ENCODE measurements at places on chromosomes 13 and 19.

DNA sequence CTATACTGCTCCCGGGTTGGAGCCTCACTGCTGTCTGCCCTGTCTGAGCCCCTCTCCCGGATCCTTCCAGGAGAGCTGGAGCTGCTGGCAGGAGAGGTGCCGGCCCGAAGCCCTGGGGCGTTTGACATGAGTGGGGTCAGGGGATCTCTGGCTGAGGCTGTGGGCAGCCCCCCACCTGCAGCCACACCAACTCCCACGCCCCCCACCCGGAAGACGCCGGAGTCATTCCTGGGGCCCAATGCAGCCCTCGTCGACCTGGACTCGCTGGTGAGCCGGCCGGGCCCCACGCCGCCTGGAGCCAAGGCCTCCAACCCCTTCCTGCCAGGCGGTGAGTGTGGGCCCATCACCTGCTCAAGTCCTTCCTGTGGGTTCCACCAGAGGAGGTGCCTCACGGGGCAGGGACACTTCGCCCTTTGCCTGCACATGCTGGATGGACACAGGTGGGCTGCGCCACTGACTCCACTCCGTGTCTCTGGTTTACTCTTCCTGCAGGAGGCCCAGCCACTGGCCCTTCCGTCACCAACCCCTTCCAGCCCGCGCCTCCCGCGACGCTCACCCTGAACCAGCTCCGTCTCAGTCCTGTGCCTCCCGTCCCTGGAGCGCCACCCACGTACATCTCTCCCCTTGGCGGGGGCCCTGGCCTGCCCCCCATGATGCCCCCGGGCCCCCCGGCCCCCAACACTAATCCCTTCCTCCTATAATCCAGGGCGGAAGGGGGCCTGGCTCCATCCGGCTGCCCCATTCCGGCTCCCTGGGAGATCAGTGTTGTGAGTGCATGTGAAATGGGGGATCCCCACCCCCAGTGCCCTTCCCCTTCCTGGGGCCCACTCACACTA, 19.8 kb downstream of the EPN1 start:
- DNase-seq, result no peak

DNA sequence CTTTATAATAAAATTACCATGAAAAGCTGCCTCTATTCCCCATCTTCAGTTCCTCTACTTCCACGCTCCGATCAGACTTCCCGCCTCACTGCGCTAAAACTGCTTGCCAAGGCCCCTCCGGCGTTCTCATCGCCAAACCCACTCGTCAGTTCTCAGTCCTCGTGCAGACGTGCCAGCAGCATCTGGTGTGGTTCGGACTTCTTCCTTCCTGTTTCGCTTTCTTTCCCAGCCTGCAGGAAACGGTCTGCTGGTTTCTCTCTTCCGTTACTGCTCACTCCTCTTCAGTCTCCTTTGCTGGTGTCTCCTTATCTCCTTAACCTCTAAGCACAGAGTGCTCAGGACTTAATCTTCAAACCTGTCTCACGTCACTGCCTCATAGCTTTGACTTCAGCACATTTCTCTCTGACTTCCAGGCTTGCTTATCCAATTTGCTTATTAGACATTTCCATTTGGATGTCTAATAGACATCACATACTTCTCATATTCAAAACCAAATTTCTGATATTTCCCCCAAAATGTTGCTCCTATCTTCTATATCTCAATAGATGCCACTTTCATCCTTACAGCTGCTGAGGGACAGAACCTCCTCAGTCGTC, 40.3 kb downstream of the RCBTB2 start:
- peak; percentile 48 for DNase-seq

DNA sequence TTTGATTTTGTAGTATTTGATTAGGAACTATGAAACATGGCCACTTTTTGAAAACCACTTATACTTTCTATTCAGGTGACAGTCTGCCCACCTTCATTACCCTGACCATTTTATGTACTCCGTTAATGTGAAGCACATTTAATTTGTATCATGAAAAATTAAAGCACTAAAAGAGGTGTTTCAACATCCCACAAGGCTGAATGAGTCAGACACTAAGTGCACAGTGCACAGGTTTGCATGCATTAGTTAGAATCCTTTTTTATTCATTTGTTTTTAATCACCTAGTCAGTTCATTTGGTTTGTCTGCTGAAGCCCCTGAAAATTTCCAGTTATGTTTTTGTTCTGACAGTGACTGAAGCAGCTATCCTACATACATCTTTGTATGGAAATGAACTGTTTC, 271.0 kb downstream of the SLITRK5 start:
- DNase-seq, result no peak

DNA sequence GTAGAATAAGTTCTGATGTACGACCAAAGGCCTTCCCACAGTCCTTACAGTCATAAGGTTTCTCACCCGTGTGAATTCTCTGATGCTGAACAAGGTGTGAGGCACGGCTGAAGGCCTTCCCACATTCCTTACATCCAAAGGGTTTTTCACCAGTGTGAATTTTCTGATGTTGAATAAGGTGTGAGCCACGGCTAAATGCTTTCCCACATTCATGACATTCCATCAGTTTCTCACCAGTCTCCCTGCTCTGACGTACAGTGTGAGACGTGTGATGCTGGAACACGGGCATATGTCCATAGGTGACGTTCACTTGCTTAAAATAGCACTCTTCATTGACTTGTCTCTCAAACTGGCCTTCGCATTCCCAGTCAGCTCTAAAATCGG, 31.0 kb upstream of the COX7A1 start:
- no peak for DNase-seq

DNA sequence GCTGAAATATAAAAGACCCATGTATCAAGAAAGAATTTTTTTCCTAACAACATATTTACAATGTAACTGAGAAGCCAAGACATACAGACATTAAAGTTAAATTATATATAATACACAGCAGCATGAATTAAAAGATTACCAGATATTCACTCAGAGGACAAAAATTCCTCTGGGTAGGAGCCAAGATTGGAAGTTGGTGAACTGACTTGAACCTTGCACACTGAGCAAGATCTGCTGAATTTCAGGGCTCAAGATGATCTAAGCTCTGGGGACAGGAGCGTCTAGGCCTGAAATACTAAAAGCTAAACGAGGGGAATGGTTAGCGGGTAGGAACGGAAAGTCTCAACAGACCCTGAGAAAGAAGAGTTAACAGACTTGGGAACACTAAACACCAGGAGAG, 8.5 kb downstream of the FOXO1 start:
- no peak for DNase-seq

GRCh38 chr13:97407540-97407939, 26.4 kb upstream of the RAP2A start:
- no peak for DNase-seq

GRCh38 chr13:50585674-50586413, 257.6 kb downstream of the DLEU7 start:
- DNase-seq, result no peak

GRCh38 chr19:56069642-56070041, 51.5 kb downstream of the ZNF787 start:
- DNase-seq, result no peak

DNA sequence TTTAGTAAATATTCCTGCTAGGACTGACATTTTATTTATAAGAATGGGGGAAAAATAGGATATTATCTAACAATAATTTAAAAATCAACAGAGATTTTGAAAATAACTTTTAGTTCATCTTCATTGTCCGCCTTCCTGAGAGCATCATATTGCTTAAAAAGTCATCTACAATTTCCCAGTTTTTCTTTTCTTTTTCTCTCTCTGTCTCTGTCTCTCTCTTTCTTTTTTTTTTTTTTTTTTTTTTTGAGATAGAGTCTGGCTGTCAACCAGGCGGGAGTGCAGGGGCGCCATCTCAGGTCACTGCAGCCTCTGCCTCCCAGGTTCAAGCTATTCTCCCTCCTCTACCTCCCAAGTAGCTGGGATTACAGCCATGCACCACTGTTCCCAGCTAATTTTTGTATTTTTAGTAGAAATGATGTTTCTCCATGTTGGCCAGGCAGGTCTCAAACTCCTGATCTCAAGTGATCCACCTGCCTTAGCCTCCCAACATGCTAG, 276.3 kb downstream of the DACH1 start:
- no peak for DNase-seq

- no peak for DNase-seq
Measured at GRCh38 chr19:28401739-28402424, 811.1 kb downstream of the UQCRFS1 start.

DNA sequence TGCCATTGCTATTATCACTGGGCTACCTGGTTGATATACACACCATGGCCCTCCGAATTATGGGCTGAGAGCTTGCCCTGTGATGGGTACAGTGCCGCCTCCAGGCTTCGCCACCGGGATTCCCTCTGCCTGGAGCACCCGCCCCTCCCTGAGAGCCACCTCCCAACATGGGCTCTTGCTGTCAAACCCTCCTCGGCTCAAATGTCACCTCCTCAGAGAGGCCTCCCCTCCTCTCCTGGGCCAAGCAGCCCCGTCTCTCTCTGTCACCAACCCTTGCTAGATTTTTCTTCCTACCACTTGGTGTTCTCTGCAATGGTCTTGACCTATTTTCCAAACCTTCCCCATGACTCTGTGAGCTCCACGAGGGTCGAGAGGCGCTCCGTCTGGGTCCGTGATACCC, 12.2 kb upstream of the TLE2 start:
- no peak for DNase-seq

GRCh38 chr19:42794765-42795164, 29.3 kb upstream of the PSG8 start:
- DNase-seq, result no peak

DNA sequence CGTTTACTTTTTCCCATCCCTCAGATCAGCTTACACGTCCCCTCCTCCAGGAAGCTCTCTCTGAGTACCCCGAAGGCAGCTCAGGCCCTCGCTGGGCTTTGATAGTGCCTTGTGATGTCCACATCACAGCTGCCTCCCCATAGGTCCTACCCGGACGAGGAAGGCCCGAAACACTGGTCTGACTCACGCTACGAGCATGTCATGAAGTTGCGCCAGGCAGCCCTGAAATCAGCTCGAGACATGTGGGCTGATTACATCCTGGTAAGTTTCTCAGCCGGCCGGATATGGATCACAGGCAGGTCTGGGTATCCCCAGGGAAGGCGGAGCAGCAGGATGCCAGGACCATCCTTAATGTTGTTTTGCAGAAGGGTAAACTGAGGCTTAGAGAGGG, 4.8 kb downstream of the COLGALT1 start:
- DNase-seq, result no peak

GRCh38 chr13:26589226-26589625, 31.7 kb downstream of the WASF3 start:
- DNase-seq, result no peak

- DNase-seq, result peak; percentile 84
Measured at GRCh38 chr19:47230054-47230920, 712 bp downstream of the BBC3 start.

DNA sequence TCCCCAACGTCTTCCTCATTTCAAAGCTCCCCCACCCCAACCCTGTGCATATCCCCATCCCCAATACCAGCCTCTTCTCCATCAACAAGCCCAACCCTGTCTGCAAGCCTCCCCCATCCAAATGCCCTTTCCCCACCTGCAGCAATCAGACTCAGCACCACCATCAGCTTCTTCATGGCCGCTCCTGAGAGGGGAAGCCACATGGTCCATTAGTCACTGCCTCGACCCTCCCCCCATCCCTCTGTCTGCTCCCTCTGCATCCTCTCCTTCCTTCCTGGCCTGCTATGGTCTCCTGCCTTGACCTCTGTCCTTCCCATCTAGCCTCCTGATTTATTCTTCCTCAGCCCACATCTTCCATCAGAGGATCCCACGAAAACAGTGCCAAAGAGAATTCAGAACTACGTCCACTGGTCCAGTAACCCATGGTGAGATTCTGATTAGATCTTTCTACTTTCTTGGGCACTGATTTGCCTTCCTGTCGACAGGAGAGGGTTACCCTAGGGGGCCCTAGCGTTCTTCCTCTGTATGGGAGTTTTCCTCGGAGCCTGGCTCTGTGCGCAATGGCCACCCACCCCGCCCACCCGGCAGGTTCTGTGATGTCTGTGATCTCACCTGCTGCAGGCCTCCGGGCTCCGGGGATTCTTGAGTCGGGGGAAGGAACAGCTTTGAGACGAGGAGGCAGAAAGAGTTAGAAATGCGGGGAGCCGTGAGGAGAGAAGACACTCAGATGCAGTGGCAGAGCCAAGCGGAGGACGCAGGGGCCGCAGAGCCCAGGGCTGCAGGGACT, 1.3 kb downstream of the KLK6 start:
- no peak for DNase-seq

DNA sequence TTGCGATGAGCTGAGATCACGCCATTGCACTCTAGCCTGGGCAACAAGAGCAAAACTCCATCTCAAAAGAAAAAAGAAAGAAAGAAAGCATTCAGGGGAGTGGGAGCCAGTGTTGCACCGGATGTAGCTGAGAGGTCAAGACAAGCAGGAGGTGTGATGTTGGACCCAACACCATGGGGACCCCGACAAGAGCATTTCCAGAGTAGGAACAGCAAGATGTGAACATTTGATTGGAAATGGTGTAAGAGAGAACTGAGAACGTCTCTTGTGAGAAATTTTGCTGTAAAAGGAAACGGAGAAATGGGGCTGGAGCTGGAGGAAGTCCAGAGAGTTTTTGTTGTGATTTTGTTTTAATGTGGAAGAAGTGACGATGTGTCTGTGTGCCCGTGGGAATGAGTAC, 15.8 kb upstream of the DPF1 start:
- DNase-seq, result no peak

GRCh38 chr13:36986462-36987240, 12.5 kb downstream of the ALG5 start:
- no peak for DNase-seq

DNA sequence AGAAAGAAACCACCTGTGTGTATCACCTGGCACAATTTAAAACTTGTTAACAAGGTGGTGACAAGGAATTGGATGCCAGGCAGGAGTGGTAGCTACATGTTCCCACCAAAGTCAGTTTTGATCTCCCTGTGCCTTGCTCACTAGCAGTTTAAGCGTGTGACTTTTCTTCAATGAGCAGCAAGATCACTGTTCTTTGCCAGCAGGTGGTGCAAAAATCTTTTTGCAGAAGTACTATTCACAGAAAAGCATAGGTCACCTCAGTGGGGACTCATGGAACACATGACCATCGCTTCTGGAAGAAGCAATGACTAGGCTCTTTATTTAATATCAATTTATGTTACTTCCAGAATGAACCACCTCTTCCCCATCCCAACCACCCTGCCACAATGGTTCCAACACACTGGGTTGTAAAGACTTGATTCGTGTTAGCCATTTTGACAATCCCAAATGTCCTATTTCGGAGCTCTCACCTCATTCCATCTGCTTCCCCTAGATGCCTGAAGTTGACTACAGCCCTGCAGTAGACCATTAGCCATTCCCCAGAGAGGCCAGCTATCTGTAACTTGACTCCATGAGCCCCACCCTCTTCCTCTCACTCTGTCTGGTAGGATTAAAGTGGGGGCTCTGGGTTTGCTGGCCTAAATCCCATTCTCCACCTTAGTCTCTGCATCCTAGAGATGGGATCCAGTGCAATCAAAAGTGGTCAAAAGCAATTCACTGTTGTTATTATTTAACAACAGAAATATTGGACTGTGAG, 59.1 kb upstream of the TNFRSF19 start:
- no peak for DNase-seq

Data from T-helper 17 cell (primary cell).